ENCODE measurements at places on chromosomes 5 and 9.

GRCh38 chr9:13550519-13550918, 271.0 kb upstream of the MPDZ start:
- DNase-seq = no peak

GRCh38 chr5:171155621-171156020, 153.4 kb upstream of the TLX3 start:
- no peak for DNase-seq

GRCh38 chr9:35490155-35490909, 421 bp downstream of the RUSC2 start:
- no peak for DNase-seq

DNA sequence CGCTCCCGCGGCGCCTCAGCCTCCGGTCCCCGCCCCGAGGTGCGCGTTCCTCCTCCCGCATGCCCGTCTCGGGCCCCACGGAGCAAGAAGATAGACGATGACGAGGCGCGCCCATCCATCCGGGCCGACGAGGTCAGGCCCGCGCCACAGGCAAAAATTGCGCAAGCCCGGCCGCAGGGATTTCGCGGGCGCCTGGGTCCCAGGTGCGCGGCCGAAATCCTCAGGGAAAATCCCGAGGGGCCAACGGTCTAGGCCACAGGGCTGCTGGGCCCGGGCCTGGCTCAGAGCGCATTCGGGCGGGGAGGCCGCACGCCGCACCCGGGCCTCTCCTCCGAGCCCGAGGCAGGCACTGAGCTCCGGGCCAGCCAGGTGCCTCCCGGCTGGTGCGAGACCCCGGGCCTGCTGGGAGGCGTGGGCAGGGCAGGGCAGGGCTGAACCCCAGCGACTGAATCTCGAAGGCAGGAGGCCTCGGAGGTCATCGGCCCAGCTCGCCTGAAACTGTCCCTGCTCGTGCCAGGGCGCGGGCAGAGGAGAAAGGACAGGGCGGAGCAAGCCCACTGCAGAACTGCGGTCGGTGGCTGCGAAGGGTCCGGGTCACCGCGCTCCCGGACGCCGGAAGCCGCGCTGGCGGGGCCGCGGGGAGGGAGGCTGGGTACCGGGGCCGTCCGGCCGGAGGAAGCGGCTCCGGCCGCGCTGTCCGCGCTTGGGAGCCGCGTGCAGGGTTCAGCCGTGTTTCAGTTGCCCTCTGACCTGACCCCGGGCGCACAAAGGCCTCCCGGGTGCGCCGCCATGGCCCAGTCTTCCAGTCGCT, 66.8 kb downstream of the FOXD1 start:
- DNase-seq = no peak

DNA sequence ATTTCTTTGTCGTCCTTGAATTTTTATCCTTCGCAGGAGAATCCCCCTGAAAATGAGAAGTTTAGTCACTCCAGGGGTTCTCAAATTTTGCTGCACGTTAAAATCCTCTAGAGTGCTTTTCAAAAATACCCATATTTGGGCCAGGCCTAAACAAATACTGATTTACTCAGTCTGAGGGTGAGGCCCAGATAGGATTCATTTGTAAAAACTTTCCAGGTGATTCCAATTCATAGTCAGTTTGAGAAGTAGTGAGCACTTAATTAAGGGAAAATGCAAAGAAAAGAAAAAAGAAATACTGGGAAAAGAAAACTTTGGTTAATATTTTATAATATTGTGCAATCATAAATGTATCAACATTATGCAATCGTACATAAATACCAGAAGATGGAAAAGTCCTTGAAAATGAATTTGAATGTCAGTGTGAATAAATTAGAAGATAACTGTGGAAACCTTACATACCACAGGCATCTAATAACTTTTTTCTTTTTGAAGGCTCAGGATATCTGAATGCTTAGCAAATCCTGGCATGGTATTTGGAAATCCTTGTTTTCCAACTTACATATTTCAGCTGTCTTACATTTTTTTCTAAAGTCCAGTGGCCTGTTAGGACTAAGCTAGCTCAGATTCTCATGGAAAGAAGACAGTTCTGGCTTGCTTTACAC, 116.5 kb upstream of the DAPK1 start:
- no peak for DNase-seq

GRCh38 chr9:82645600-82645999, 417.3 kb downstream of the RASEF start:
- no peak for DNase-seq

DNA sequence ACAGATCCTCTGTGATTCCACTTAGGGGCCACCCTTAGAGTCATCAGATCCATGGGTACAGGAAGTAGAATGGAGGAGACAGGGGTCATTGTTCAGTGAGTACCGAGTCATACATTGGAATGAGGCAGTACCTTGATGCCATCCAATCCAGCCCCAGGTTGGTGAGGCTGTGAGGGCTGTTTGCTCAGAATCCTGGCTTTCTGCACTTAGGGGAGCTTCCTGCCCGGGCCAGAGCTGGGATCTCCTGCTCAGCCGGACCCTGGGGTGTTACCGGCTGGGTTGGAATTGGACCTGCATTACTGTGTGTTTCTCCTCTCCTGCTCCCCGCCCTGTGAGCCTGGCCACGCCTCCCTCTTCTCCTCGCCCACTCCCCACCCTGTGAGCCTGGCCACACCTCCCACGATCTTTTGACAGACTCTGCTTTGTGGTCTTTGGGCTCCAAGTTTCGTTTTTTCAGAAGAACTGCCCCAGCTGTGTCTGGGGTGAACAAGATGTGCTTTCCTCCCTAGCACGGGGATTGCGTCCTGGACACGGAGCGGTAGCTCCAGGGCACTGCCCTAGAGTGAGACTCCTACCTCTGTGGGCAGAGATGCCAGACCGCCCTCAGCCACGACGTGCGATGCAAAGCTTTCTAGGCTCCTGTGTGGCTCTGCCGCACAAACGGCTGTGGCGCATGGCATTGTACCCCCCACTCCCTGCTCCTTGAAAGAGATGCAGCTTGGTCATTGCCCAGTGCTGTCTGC, 15.4 kb downstream of the TRAF2 start:
- peak; percentile 37 for DNase-seq

- no peak for DNase-seq
These were observed 16.9 kb upstream of the TRIM14 start for GRCh38 chr9:98135938-98136337.

DNA sequence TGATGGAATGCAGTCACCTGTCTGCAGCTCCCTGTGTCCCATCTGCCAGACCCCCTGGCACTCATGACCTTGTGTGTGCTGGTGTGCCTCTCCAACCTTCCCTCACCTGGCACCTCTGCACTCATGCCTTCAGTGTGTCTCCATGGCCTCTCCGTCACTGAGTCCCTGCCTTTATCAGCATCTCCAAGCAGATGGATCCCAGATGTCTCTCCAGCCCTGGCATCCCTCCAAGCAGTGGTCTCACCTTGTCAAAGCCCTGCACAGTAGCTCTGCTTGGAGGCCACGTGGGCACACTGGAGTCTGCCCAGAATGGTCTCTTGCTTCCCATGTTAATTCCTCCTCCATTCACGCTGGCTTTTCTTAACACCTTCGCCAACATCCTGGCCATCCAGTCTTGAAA, 84.8 kb downstream of the DAP start:
- no peak for DNase-seq

GRCh38 chr5:158638396-158638795, 461.3 kb downstream of the EBF1 start:
- DNase-seq = no peak

- DNase-seq = no peak
These were observed 88.3 kb downstream of the FSTL4 start for GRCh38 chr5:133523961-133524586.

DNA sequence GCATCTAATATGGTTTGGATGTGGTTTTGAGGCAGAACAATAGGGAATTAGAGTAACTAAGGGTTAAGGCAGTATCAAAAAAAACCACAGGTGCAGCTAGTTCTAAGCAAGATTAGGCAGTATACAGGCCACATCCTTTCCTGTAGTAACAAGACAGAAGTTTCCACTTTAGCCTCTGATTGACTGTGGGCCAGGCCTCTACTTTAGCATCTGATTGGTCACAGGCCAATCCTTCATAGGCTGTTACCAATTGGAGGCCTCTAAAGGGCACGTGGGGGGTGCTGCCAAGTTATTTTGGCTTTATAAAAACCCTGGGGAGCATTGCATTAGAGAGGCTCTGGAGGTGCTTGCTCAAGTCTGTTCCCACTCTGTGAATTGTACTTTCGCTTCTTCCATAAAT, 144.1 kb upstream of the ST8SIA4 start:
- no peak for DNase-seq

Data from immature natural killer cell (primary cell).